ACHN (cell line): ENCODE measurements at places on chromosomes 1 and 21.

DNA sequence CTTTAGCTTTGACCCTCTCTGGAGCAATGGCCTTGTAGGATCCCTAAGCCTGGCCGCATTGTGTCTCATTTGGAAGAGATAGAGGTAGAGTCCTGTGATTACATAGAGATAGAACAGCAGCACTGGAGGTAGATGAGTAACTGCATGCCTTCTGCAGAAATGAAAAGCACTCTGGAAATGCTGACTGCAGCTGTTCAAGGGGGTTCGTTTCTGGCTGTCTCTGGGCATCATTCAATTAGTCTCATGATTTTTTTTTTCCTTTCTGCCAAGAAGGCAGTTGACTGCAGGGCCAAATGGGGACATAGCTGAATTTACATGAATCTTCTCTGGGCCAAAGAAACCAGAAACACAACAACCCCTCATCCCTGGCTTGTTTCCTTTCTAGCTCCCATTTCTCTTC is 28.1 kb upstream of the SNX27 start:
- no peak for DNase-seq

- no peak for DNase-seq
Observed at GRCh38 chr1:6970221-6970620, 185.0 kb downstream of the CAMTA1 start.

- DNase-seq, result no peak
Observed at GRCh38 chr1:90335558-90335957, 340.6 kb downstream of the ZNF326 start.

GRCh38 chr1:226523646-226524406 is 24.7 kb upstream of the STUM start:
- no peak for DNase-seq

DNA sequence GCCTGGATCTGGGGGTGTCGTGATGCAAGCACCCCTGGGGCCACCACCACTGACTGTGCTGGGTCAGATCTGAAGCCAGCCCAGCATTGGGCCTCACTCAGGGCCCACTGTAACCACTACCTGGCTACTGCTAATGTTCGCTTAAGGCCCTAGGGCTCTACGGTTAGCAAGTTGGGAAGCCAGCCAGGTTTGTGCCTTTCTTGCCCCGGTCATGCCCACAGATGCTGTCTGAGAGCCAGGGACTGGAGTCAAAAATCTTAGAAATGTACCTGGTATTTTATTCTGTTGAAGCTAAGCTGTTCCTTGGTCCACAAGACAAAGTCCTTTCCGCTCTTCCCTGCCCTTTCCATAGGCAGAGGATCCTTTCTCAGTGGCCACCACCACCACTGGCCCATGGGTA is 15.2 kb upstream of the FCRL3 start:
- DNase-seq, result no peak

DNA sequence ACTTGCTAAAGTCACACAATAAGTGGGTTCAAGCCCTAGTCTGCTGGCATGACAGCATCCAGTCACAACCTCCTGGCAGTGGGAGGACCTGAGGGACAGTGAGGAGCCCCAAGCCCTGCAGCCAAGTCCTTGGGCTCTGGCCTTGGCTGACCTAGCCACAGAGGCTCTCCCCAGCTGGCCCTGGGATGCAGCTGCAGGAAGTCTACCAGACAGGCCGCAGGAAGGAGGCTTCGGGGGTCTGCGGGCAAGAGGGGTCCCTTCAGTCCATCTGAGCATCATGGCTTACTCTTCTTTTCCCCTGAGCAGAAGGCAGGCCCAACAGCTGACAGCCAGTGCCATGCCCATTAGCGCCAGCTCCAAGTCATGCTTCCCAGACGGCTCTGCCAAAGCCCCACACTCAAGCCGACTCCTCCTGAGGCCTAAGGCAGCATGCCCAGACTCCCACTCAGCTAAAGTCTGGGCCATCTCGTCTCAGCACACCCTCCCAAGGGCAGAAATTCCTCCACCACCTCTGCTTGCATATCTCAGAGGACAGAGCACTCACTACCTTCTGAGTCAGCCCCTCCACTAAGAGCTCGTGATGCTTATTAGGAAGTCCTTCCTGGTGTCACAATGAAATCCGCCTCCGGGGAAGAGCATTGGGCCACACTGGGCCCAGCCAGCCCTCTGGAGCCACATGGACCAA is 20.1 kb downstream of the SLC1A7 start:
- no peak for DNase-seq

DNA sequence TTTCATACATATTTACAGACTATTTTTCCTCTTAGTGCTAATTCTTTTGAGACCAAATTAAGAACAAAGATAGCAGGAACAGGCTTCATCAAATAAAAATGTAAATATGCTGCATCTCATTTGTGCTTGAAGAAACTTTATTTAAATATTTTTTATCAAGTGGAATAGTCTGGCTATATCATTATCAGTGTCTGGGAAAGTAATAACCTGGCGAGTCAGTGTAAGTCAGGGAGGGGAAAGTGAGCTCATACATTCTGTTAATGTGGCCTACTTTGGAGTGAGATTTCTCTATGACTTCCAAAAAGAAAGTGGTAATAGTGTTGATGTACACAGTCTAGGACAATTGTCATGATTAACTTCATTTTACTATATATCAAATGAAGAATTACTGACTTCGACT is 1045.1 kb downstream of the ADGRL2 start:
- DNase-seq, result no peak

DNA sequence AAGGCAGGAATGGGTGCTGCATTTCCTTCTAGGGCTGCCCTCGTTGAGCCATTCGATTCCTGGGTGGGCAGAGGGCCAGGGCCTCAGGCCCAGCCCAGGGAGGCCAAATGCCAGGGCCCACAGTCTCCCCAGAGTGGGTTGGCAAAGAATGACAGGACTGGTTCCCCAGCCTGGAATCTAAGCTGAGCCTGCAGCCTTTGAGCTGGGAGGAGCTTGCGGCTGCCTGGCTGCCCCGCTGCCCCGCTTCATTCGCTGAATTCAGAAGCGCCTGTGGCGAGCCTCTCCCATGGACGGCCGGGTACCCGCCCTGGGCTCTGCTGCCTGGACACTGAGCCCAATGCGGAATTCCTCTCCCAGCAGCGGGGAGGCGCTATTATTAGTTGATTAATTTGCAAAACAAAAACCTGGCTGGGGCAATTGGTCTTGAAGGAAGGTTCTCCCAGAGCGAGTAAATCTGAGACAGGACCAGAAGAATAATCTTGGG is 32.3 kb upstream of the TARDBP start:
- DNase-seq, result peak; percentile 84

GRCh38 chr1:56940039-56940438 is 25.8 kb downstream of the C8B start:
- no peak for DNase-seq

DNA sequence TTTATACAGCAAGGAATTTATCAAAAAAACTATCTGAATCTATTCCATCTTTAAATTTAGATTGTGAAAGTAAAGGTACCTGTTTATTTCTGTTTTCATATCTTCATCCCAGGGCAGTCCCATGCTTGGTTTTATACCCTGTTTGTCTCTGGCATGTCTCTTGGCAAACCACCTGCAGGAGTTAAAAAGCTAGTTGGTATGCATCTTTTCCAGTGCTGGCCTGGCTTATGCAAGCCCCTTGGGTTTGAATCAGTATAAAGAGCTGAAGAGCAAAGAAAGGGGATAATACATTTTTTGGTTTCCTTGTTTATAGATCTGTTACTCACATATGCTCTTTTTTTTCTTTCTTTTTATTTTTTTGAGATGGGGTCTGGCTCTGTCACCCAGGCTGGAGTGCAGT is 37.8 kb downstream of the LRRC8C start:
- no peak for DNase-seq

GRCh38 chr1:10557714-10558113 is 83.0 kb downstream of the PEX14 start:
- DNase-seq, result no peak

DNA sequence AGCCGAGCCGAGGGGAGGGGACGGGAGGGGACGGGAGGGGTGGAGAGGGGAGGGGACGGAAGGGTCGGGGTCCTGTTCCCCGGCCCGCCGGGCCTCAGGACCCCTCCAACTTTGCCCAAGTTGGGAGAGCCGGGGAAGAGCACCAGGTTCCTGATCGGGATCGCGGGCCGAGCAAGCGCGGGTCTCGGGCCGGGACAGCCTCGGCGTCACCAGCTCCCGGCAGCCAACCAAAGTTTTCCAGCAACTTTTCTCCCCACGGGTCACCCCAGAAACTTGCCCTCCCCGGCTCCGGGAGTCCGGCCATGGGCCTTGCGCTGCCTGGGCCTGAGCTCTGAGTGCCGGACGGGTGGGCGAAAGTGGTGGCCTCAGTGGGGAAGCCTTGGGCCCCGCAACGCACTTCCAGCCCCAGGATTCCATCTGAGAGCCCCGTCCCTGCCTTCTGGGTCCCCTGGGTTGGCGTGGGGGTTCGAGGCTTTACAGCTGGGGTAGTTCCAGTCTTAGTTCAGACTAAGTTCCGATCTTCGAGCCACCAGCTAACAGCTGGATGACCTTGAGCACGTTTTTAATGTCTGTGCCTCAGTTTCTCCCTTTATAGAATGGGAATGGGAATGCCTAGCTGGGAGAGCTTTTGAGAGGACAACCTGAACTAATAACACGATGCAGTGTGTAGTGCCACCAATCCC is 458 bp downstream of the ZC3H12A start:
- peak; percentile 28 for DNase-seq

DNA sequence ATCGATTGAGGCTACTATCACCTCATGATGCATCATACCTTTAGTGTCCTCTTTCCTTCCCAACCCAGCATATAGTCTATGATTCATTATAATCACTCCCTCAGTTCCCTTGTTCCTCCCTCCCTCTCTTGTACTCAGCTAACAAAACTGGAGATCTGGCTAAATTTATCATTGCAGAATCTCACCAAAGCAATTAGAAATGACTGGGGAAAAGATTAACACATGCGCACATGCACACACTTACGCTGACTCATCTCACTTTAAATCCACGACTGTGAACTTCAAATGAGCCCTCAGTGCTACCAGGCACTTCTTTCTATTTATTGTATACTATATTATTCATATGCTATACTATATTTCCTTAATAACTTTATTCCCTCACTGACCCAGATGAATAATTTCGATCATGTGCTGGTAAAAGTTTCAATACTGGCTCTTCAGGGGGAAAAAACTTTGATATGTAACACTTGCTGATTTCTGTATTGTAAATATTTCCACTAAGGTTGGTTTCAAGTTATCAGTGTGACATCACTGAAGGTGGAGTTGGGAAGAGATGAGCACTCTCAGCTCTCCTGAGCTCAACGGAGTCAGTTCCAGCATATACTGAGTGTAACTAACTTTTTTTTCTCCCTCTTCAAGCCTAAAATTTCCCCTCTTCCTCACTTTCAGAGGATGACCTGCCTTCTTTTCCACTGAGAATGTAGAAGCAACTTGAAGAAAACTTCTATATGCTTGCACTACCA is 613.7 kb upstream of the B3GALT2 start:
- no peak for DNase-seq

DNA sequence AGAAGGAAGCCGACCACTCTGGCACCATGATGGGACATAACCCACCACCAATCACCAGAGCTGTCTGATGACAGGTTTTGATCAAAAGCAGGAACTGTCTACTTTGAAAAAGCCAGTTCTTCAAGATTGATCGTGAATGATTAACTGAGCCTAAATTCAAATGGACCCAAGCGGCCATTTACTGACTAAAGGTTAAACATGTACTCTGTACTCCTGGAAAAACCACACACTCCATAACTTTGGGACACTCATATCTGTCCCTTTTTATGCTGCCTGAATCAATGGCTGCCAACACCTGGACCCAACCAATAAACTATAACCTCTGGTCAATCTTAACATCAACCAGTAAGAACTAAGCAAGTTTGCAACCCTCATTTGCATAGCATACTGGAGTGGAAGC is 206.6 kb downstream of the URB2 start:
- DNase-seq, result no peak

DNA sequence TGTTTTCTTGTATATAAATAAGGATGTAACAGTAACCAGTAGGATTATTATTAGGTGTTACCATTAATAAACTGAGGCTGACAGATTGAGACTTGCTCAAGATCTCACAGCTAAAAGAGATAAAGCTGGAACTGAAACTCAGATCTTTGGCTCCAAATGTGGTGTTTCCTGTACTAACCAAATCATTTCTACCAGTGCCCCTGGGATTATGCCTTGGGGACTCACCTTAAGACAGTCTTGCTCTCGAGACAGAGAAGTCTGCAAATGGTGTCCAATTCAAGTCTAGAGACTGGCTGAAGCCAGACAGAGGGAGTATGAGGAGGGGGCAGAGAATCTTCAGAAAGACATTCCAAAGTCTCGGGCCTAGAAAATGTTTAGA is 593 bp upstream of the CD53 start:
- DNase-seq, result no peak

GRCh38 chr1:184854496-184855140 is 100.0 kb upstream of the EDEM3 start:
- no peak for DNase-seq

DNA sequence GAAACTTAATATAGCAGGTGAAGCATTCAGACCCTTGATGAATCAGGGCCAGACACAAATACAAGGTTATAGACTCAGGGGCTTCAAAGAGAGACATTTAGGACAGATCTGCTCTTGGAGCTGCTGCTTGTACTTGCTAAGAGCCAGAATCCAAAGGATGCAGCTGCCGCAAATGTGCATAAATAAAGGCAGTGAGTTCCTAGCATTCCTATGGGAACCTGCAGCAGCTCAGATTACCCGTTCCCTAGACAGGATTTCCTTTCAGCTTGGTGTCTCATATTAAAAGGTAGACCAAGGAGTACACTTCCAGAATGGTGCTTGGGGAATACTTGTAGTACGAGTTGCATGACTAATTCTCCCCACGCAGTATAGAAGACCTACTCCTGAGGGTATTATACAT is 9.7 kb upstream of the LRRC53 start:
- no peak for DNase-seq

DNA sequence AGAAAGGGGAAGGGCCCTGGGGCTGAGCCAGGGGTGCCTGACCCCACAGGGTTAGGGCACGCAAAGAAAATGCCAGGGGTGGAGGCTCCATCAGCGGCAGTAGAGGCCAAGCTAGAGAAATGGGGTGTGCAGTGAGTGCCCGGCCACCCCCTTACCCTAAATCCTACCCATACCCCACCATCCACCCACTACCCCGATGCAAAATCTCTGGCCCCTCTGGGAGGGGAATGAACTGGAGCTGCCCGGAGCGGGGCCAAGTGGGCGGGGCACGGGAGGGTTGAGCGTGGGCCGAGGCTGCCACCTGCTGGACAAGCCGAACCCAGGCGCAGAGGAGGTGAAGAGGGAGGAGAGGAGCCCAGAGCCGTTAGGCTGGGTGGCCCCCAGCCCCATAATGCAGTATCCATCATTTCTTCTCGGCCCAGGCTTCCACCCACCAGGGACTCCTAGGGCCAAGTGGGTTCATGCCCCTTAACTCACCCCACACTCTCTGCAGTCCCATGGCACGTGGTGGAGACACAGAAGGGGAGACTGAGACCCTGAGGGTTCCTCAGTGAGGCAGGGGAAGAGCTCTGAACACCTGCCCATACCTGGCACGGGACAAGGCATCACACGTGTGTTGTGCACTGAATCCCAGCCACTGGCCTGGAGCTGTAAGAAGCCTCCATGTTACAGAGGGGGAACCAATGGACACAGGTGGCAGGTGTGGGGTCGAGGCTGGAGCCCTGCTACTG is 1.4 kb upstream of the C1QC start:
- DNase-seq, result peak; percentile 59

GRCh38 chr1:94056171-94056570 is 64.8 kb downstream of the ABCA4 start:
- no peak for DNase-seq
